ENCODE measurements at places on chromosomes 4 and X. TPM values are rescaled to one million over a fixed set of nuclear protein-coding genes. Genes with fewer than 3 reads are reported as not detected.

RBPJ gene
- 96.7 TPM for total RNA-seq

DMRTC1 gene
- not detected for total RNA-seq

GRCh38 chr4:145830699-145831098 is 107.9 kb downstream of the ZNF827 start:
- no peak overlapping the region for H3K4me3 ChIP-seq
- H3K27me3 ChIP-seq = no peaks in the 10 kb centered on the region
- DNase-seq = no peak
- H3K36me3 ChIP-seq = no peaks in the 10 kb centered on the region
- H3K27ac ChIP-seq = no peak overlapping the region

- H3K36me3 ChIP-seq = no peaks in the 10 kb centered on the region
- no peak overlapping the region for H3K4me3 ChIP-seq
- no peaks in the 10 kb centered on the region for H3K27me3 ChIP-seq
- H3K27ac ChIP-seq = no peak overlapping the region
- no peak for DNase-seq
Measured at GRCh38 chr4:150574678-150575077, 7.3 kb upstream of the MAB21L2 start.

- DNase-seq = no peak
- no peaks in the 10 kb centered on the region for H3K36me3 ChIP-seq
- no peak overlapping the region for H3K4me3 ChIP-seq
- H3K4me1 ChIP-seq = no peaks in the 10 kb centered on the region
Measured at GRCh38 chr4:88952081-88952480, 104.9 kb downstream of the FAM13A start.

DNA sequence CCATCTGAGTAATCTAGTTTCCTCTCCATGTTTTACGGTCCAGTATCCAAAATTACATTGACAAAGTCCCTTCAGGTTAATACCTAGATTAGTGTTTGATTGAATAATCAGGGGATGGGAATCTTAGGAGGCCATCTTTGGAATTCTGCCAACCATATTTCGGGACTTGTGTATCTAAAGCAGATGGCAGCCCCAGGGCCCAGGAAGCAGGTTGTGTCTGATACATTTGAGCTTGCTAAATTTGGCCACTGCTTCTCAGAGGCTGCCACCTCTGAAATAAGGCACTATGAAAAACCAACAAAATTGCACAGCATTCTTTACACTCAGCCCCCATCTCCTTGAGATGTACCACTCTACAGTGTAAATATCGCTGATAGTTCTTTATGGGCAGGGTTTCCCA is 102.1 kb downstream of the ASB9 start:
- H3K4me3 ChIP-seq = no peak overlapping the region
- no peaks in the 10 kb centered on the region for H3K36me3 ChIP-seq
- no peak for DNase-seq
- no peak overlapping the region for H3K27ac ChIP-seq

SLC7A11 gene
- total RNA-seq = 33.1 TPM

- no peaks in the 10 kb centered on the region for H3K36me3 ChIP-seq
- H3K27ac ChIP-seq = no peak overlapping the region
- H3K27me3 ChIP-seq = no peaks in the 10 kb centered on the region
- H3K4me3 ChIP-seq = no peak overlapping the region
- H3K4me1 ChIP-seq = no peaks in the 10 kb centered on the region
Measured at GRCh38 chr4:11338956-11339782, 89.5 kb downstream of the HS3ST1 start.

DNA sequence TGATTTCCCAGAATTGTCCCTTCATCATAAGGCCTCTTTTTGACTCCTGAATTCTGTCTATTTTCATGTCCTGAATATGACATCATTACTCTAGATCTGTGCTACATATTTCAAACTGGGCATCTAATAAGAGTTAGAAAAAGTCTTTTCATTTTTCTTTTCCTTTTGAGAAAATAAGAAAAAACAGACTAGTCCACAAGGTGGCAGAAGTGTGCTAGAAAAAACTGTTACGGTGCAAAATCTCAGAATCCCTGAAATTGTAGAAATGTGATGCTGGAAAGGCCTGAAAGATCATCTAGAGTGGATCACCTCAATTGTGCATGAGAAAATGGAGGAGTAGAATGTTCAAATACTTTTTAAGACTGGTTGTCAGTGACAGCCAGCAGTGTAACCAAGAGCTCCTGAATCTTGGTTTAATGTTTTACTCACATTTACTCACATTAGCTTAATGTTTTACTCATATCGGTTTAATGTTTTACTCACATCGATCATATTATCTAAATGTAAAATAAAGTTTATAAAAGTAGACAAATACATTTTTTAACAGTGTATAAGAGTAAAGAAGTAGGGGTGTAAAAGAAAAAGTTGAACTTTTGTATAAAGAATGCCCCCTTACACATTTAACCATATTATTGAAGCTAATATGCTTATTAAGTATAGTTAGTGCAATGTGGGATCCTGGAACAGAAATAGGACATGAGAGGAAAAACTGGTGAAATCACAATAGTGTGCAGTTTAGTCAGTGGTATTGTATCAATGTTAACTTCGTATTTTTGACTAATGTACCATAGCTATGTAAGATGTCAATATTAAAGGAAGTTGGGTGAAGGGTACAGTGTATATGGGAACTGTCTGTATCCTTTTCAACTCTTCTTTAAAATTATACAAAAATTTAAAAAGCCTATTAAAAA is 15.2 kb downstream of the ASB11 start:
- H3K27me3 ChIP-seq = no peaks in the 10 kb centered on the region
- H3K36me3 ChIP-seq = no peaks in the 10 kb centered on the region
- H3K27ac ChIP-seq = no peak overlapping the region

DNA sequence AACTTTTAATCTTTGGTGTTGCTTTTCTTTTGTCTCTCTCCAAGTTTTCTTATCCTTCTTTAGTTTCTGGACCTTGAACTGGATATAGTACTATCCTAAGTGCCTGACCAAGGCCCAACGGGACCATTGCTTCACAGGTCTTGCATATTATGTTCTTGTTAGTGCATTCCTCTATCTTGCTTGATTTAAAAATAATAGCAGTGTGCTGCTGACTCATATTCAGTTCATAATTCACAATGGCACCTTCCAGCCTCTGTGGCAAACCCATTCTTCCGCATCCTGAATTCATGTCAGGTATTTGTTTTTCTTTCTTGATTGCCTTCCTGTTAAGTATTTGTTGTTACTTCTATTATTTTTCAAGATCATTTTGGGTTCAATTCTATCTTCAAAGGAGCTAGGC is 197.1 kb upstream of the GIMD1 start:
- H3K27ac ChIP-seq = no peak overlapping the region
- DNase-seq = peak; percentile 54
- H3K27me3 ChIP-seq = no peaks in the 10 kb centered on the region
- no peak overlapping the region for H3K4me3 ChIP-seq
- H3K4me1 ChIP-seq = peaks cover 5% of the 10 kb centered on the region
- H3K36me3 ChIP-seq = no peaks in the 10 kb centered on the region

DNA sequence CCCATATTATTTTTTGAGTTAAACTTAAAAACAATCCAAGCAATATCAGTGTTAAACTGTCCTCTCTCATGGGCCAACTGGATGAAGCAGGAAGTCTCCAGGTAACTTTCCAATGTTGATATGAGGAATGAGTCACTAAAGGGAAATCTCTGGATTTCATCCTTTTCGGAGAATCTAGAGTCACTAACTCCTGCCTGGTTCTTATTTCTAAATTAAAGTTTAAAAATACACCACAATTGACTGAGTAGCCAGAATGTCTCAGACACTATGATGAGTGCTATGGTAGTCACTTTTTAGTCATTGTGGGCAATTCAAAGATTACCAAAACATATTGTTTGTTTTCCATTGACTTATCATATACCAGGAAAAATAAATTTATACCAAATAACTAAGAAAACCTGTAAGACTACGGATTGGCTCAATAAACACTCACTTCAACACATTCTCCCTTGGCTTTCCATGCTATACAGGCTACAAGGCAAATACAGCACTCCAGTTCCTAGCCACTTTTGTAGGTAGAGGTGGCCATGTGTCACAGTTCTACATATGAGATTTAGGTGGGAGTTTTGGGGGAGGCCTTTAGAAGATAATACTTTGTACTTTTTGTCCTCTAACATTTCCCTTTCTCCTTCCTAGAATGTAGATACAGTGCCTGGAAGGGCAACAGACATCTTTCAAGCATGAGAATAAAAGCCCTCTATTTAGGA is 8.6 kb downstream of the SLC9B2 start:
- no peak overlapping the region for H3K4me3 ChIP-seq
- peak; percentile 10 for DNase-seq
- H3K4me1 ChIP-seq = peaks cover 4% of the 10 kb centered on the region
- no peak overlapping the region for H3K27ac ChIP-seq
- no peaks in the 10 kb centered on the region for H3K36me3 ChIP-seq
- no peaks in the 10 kb centered on the region for H3K27me3 ChIP-seq

CYTL1 gene
- 9.6 TPM for total RNA-seq

DNA sequence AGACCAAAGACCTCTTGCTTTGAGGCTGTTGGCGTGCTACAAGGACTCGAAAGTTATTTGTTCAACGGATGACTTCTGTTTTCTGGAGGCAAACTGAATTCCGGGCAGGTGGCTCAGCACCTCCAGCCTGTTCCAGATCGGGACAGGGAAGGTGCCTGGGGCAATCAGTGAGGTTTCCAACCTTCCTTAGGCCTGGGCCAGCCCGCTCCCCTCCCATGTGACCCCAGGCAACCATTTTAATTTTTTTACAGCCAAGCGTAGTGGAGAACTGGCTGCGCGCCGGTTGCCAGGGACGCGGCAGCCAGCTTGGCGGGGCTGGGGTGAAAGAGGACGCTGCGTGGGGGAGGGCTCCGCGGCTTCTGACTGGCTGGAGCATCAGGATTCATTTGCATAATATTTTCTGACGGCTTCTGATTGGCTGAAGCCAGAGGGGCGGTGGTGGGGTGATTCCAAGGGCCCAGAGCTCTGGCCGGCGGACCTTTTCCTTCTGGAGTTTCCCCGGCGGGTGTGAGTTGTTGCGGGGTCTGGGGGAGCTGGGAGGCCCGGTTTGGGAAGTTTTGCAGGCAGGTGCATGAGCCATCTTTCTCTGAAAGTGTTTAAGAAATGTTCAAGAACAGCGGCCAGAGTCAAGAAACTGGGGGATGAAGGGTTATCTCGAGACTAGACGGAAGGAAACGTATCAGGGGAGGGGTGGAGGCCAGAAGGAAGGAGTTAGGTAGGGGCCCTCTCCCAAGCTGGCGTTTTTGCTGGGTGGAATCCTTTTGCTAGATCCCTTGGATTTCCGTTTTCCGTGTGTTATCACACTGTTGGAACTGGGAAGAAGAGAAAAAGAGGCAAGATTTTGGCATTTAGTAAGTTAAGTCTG is at the start of gene MID1IP1:
TSS of gene MID1IP1 (plus strand) at position 479 of the 865 bp plus-strand sequence. CDS start 3,488 bp downstream, outside the sequence.
- DNase-seq = peak; percentile 80
- peaks cover 18% of the 10 kb centered on the region for H3K4me1 ChIP-seq
- peak within 1 kb of the TSS; percentile 68 for H3K4me3 ChIP-seq
- no peaks in the 10 kb centered on the region for H3K27me3 ChIP-seq
- H3K27ac ChIP-seq = peak within 1 kb of the TSS; percentile 78

TACC3 gene
- 15.0 TPM for total RNA-seq

DNA sequence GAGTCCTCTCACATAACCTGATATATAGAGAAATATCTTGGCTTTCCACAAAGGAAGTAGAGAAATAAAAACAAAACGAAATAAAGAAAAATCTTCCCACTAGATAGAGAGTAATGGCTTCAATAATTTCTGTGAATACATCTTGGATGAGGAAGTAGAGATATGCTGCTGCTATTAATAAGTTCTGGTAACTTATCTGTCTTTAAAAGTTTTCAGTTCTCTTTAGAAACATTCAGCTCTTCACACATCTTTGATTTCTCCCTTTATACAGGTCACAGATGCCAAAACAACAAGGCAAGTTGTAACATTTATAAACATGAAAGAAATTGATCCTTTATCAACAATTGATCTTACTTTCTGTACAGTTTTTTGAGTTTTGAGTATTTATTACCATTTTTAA is 615.8 kb downstream of the TRAM1L1 start:
- no peaks in the 10 kb centered on the region for H3K4me1 ChIP-seq
- H3K27ac ChIP-seq = no peak overlapping the region
- DNase-seq = no peak
- H3K4me3 ChIP-seq = no peak overlapping the region

PLAC8 gene
- total RNA-seq = 27.8 TPM

DNA sequence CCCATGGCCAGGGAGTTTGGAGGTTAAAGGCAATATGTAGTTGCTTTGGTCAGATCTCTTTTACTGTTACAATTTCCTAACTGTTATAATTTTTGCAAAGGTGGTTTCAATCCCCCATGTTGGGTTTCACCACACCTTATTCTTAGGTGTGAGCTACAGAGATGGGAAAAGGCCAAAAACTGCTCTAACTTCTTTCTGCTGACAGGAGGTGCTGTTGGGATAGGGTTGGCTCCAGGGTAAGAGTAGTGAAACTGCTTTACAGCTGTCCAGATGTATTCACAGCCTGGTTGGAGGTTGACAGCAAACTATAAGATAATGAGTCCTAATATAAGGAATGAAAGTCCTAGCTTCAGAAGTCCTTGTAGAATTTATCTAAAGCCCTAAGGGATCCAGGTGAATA is 181.3 kb upstream of the TEX13D start:
- no peak for DNase-seq
- no peak overlapping the region for H3K4me3 ChIP-seq
- no peaks in the 10 kb centered on the region for H3K36me3 ChIP-seq
- H3K27ac ChIP-seq = no peak overlapping the region

CXCL1 gene
- 11.4 TPM for total RNA-seq

DNA sequence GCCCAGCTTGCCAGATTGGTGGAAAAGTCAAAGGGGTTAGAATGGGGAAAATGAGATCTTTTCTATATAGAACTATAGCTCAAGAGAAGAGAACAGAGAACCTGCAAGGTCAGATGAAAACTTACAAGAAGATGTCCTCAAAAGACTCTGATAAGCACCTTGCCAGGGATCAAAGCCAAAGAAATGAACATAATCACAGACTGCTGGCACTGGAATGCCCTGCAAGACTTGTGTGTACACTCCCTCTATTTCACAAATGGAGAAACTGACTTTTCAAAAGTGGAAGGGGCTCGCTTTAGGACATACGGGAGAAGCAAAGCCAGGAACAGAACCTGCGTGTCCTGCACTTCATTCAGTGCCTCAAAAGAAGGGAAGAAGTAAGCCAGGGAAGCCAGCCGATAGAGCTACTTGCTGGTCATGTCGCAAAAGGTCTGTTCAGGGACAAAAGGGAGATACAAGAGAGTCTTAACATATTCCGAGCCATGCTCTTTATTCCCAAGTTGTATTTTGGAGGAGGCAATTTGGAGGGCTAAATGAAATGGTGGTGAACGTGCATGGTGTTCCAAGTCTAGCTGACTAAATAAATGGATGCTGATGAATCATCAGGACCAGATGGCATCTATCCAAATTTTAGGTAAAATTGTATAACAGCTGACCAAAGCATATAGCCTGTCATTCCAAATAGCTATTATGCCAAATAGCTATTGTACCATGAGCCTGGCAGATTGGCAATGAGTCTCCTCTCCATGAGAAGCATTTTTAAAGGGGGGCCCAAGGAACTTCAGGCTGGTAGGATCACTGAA is 175.6 kb upstream of the GPC4 start:
- H3K27me3 ChIP-seq = no peaks in the 10 kb centered on the region
- DNase-seq = peak; percentile 18
- H3K36me3 ChIP-seq = no peaks in the 10 kb centered on the region
- peaks cover 2% of the 10 kb centered on the region for H3K4me1 ChIP-seq
- no peak overlapping the region for H3K27ac ChIP-seq

GRCh38 chr4:146340798-146341197 is 126.5 kb downstream of the REELD1 start:
- no peaks in the 10 kb centered on the region for H3K36me3 ChIP-seq
- H3K27me3 ChIP-seq = no peaks in the 10 kb centered on the region
- peak; percentile 23 for DNase-seq
- peaks cover 11% of the 10 kb centered on the region for H3K4me1 ChIP-seq
- no peak overlapping the region for H3K4me3 ChIP-seq

- no peaks in the 10 kb centered on the region for H3K36me3 ChIP-seq
- H3K4me3 ChIP-seq = no peak overlapping the region
- no peak overlapping the region for H3K27ac ChIP-seq
- H3K27me3 ChIP-seq = no peaks in the 10 kb centered on the region
- DNase-seq = peak; percentile 36
- H3K4me1 ChIP-seq = peaks cover 18% of the 10 kb centered on the region
Measured at GRCh38 chr4:38002451-38003071, 42.4 kb downstream of the PTTG2 start.
